ENCODE measurements at places on chromosomes 2 and 18.

DNA sequence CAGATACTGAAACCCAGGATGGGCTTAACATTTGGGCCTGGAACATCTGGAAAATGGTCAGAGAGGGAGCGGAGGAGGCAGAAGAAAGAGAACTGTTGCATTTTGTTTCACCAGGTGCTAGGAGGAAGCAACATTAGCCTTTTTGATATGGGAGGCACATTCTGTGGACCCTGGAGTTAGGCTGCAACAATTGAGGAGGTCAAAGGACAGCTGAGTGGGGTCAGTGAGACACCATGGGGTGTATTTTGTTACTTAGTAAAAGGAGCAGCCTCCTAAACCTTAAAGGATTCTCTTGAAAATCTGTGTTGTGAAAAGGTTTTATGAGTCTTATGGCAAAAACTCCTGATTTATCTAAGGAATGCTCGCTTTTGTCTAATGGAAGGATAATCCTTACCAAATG is 124.9 kb downstream of the GREB1L start:
- DNase-seq = no peak

DNA sequence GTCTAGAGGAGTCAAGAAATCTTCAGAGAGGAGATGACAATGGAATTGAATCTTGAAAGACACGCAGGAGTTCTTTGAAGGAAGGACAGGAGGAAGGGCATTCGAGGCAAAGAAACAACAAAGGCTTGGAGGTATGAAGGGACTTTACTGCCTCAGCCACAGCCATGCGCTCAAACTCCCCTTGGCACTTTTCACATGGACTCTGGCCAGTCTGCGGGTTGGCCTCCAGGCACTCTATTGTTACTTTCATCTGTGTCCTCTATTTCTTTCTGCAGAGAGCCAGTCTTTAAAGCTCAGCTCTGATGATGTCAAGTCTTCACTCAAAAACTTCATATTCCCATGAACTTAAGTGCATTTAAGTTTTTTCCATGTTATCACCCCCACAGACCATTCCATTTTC is 95.4 kb downstream of the ZAP70 start:
- no peak for DNase-seq

- no peak for DNase-seq
Observed at GRCh38 chr2:212359425-212360067, 179.1 kb downstream of the ERBB4 start.

GRCh38 chr18:76524477-76524876 is 29.4 kb upstream of the ZNF516 start:
- no peak for DNase-seq

GRCh38 chr2:98857001-98857400 is 79.0 kb downstream of the CRACDL start:
- no peak for DNase-seq

DNA sequence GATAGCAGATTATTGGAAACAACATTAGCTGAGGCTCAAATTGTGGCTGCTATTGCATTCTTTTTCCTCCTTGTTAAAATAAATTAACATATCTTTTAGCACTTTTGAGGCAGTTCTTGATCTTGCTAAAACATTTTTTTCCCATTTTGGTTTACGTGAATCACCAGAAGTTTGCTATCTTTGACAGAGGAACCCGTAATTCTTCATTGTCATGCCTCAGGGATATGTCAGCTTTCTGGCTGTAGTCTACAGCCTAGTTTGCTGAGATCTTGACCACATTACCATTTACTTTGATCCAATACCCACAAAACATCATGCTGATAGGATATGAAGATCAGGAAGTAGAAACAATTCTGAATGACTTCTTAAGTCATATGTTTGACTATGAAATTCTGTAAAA is 25.1 kb upstream of the FANCL start:
- DNase-seq = no peak

GRCh38 chr2:13522917-13523821 is 806.4 kb downstream of the TRIB2 start:
- DNase-seq = peak; percentile 60

GRCh38 chr18:28168725-28169124 is 8.2 kb downstream of the CDH2 start:
- DNase-seq = no peak

DNA sequence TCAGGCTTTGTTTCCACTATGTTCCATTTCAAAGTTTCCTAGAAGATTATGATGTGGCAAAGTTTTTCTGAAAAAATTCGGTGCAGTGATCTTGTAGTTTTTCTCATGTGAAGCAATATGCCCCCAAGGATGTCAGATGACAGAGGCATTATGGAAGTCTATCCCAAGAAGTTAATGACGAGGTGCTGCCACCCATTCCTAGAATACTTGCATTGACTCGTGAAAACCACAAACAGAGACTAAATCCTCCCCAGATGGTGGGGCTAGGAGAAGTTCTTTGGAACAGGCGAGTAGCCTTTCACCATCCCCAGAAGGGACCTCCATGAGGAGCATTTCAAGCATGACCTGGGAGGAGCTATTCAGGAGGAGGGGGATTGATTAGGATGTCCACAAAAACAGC is 40.2 kb upstream of the COPS8 start:
- no peak for DNase-seq

DNA sequence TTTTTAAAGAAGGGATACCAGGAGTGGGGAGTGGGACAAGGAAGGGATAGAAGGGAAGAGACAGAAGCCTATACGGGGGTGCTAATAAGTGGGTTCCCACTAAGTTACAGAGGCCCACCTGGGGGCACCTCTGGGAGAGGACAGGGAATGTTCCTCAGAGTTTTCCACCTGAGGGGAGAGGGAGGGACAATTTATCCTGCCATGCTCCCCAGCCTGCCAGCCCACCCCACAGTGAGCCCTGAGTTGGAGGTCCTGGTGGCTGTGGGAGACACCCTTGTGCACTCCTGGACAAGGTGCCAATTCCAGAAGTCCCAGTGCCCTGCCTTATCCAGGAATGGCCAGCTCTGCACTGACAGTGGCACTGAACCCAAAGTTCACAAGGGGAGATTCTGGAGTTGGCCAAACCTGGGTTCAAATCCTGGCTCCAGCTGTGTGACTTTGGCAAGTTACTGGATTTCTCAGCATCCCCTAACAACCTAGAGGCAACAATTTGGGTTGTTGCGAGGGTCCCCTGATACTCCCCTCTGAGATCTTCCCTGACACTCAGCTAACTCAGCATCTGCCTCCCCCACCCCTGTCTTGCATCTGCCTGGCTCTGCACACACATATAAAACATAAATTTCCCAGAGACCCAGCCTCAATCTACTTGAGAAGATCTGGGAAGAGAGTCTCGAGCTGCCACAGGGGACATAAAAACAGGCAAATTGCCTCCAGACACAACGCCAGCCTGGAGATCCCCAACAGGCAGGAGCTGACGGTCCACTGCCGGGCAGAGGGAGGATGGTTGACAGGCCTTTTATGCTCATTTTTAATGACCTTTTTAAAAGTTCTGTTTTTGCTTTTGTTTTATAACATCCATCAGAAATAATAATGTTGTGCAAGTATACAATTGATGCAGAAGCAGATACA is 98.7 kb upstream of the ST3GAL5 start:
- no peak for DNase-seq

GRCh38 chr2:186976329-186976728 is 127.4 kb upstream of the ZSWIM2 start:
- DNase-seq = no peak

GRCh38 chr2:43576981-43577892 is 18.6 kb downstream of the THADA start:
- peak; percentile 67 for DNase-seq

DNA sequence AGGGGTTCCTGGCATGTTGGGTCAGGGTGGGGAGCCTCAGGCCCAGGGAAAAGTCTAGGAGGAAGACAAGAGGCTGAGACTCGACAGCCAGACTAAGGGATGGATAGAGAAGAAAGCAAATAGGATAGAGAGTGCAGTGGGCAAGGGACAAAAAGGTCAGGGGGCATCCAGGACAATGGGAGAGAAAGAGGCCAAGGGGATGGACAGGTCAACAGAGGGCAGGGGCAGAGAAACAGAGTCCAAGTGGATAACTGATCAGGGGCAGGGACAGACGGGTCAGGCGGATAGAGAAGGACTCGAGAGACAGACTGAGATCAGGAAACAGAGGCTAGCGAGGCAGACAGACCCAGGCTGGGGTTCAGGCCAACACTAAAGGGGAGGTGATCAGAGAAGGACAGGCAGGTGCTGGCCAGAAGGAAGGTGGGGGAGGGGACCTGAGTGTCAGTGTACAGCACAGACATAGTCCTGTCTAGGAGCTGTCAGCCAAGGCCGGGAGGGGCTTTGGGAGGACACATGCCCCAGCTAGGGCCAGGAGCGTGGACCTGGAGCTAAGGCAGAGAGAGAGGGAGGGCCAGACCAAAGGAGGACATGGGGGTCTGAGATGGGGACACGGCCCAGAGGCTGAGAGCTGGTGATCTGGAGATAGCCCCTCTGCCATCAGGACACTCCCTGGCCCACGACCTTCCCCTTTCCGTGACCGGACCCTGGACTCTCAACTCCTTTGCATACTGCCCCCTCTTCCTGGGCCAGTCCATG is 12.2 kb downstream of the ASIC4 start:
- no peak for DNase-seq

GRCh38 chr2:86309966-86310365 is 27.5 kb downstream of the REEP1 start:
- no peak for DNase-seq

GRCh38 chr2:37500031-37500430 is 155.6 kb downstream of the QPCT start:
- DNase-seq = peak; percentile 15

GRCh38 chr2:163255086-163255485 is 416.5 kb upstream of the KCNH7 start:
- DNase-seq = no peak

DNA sequence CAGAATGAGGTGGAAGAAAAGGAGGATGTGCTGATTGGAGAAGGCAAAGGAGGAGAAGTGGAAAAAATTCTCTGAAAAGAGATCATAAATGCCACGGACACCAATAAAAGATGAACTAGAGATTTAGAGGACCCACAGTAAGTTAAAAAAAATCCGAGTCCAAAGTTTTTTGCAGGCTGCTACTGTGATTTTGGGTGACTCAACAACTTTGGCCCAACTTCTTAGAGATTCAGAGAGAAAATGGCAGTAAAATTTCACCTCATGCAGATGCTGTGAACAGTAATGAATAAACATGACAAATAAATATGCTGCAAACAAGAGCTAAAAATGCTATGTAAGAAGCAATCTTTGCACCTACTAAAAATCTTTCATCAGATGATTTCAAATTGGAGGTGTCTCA is 176.9 kb upstream of the SESTD1 start:
- DNase-seq = no peak

DNA sequence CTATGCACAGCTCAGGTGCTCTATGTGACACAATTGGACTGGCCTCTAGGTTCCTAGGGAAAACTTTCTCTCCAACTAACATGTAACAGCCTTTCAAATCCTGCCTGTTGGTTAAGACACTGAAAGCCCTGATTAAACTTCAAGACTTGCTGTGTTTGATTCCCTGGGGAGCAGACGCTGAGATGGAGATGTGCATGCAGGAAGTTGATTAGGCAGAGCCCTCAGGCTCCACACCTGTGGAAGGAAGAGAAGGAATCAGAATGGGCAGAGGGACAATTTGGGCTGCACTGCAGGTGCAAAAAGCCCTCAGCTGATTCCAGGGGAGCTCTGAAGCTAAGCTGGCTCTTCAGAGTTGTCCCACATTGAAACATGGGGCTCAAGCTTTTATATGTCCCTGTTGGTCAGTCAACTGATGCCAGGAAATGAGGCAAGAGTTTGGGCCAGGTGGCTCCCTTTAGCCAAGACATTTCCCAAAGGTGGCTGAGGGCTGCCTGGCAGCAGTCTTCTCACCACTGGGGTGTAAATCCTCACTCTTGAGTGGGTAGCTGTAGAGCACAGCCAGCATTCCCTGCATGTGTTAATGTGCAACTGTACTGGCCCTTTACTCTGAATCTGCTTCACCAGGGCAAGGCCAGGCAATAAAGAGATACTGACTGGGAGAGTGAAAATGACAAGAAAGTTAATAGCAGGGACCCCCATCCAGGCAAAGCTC is 199.5 kb upstream of the DDX18 start:
- DNase-seq = no peak

DNA sequence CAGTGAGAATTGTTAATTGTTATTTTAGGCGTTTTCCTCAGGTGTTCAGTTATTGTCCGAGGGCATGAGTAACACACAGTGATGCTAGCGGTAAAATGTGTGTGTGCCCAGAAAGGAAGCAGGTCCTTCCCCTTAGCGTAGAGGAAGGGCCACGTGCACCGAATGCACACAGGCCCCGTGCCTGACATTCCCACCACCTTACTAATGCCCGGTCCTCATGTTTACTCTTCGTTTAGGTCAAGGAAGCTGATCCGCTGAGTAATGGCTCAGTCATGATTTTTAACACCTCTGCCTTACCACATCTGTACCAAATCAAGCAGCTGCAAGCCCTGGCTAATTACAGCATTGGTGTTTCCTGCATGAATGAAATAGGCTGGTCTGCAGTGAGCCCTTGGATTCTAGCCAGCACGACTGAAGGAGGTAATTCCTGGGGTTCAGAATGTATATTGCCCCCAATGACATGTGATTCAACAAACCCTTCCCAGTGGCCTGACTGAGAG is 76.7 kb downstream of the MERTK start:
- DNase-seq = peak; percentile 92

- DNase-seq = peak; percentile 16
Observed at GRCh38 chr2:200509235-200509611, 645 bp downstream of the KCTD18 start.

DNA sequence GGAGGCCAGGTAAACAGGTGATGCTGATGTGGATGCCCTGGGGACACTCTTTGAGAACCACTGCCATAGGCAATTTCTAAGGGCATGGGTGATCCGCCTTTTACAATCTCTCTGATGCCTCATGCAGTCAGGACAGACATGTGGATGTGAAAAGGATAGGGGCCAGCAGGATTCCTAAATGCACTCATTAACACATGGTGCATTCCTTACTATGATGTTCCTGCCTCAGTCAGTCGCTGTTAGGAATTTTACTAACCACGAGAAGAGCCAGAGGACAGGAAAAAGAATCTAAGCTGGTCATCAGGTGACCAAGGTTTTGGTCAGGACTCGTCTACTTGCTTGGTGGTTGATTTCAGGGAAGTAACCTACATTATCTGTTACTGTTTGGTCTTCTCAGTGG is 191.0 kb downstream of the ARL4C start:
- no peak for DNase-seq

GRCh38 chr2:241499146-241499965 is 9.0 kb downstream of the STK25 start:
- DNase-seq = peak; percentile 46

GRCh38 chr2:239935789-239936758 is 89.1 kb downstream of the NDUFA10 start:
- no peak for DNase-seq

DNA sequence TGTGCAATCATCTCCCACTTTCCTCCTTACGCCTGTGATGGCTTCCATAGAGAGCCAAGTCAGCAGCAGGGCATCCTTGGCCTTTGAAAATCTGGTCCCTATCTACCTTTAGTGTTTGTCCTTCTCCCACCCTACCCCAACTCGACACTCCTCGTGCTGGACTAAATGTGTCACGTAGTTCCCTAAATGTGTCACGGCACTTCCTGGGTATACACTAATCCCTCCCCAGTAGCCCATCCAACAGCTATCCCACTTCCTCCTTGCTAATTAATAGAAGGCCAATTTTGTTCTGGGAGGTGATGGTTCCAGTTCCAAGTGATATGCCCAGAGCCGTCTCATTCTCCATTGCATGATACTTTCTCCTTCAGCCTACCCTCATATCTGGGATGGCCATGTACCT is 36.5 kb upstream of the ZFP36L2 start:
- no peak for DNase-seq

GRCh38 chr2:172922306-172922705 is 153.3 kb upstream of the MAP3K20 start:
- DNase-seq = no peak
